Left cardiac atrium (tissue), 4 donors: ENCODE measurements at places on chromosomes 5 and 9. TPM values are rescaled to one million over a fixed set of nuclear protein-coding genes. Genes with fewer than 3 reads are reported as not detected.

Gene RBM22
- 28.2 TPM for total RNA-seq

Gene C9orf50
- not detected for total RNA-seq

Gene SPINK5
- total RNA-seq: 0.18 TPM

Gene CCDC192
- not detected for total RNA-seq

Gene PCDHAC2
- 1.7 TPM for total RNA-seq

Gene IER5L
- 5.4 TPM for total RNA-seq
